8988T (cell line): ENCODE measurements at places on chromosomes 16 and 17.

DNA sequence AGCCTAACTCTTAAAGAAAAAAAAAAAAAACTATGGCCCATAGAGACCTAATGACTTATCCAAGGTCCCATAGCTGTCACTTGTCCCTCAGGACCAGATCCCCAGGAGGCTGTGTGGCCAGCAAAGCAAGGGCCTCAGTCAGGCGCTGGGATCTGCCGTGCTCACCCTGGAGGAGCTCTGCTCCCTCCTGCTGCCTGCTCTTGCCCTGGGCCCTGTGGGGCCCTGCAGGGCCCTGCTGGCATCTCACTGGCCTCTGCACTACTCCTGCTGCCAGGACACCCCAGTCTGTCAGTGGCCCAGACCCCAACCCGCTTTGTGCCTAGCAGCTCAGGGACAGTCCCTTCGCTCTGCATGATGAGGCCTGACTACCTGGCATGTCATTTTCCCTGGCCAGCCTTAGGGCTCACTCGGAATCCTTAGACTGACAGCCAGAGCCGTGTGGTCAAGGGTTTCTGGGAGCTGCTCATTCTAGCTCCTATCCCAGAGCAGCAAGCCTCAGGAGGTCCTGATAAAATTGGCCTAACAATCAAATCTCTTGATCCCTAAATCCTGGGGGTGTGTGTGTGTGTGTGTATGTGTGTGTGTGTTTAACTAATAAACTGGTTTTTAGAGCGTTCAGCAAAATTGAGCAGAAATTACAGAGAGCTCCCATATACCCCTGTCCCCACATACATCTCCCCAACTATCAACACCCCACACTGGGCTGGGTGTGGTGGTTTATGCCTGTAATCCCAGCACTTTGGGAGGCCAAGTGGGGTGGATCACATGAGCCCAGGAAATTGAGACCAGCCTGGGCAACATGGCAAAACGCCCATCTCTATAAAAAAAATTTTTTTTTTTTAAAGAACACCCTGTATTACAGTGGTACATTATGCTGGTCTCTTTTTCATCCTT lies 21.7 kb downstream of the KATNIP start:
- no peak for DNase-seq

GRCh38 chr17:65556910-65557348 lies 4.5 kb downstream of the AXIN2 start:
- no peak for DNase-seq

DNA sequence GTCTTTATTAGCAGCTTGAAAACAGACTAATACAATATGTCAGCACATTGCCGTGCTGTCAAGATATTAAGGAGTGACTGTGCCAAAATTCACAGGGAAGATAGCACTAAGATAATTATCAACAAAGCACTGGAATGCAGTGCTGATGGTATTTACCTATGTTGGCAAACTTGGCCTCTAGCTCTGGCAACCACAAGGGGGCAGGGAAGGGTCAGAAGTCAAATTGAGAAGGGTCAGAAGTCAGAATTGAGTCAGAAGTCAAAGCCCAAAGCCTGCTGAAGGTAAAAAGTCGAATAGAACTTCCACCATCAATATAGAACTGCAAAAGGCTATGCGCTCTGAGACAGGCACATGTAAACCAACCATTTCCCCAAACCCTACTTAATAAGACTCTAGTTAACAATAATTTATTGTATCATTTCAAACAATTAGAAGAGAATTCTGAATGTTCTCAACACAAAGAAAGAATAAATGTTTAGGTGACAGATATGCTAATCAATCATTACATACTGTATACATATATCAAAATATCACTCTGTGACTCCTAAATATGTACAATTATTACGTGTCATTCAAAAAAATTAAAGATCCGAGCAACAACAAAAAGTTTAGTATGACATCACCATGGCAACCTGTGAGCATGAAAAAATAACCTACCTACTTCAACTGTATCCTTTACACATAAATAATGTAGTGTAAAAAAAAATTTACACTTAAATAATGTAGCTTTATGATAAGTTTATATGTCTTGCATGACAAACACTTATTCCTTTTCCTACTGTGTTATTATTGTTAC lies 916.1 kb downstream of the KCNJ2 start:
- no peak for DNase-seq

- DNase-seq, result no peak
Observed at GRCh38 chr17:42784811-42785592, 4.6 kb downstream of the WNK4 start.

GRCh38 chr16:74052016-74052415 lies 244.6 kb upstream of the PSMD7 start:
- DNase-seq, result no peak

- DNase-seq, result no peak
Observed at GRCh38 chr17:67050066-67050465, 5.7 kb downstream of the CACNG1 start.

GRCh38 chr16:81498351-81498750 lies 53.7 kb downstream of the CMIP start:
- no peak for DNase-seq

- DNase-seq, result no peak
Observed at GRCh38 chr17:66002812-66003211, 189.1 kb downstream of the CEP112 start.

DNA sequence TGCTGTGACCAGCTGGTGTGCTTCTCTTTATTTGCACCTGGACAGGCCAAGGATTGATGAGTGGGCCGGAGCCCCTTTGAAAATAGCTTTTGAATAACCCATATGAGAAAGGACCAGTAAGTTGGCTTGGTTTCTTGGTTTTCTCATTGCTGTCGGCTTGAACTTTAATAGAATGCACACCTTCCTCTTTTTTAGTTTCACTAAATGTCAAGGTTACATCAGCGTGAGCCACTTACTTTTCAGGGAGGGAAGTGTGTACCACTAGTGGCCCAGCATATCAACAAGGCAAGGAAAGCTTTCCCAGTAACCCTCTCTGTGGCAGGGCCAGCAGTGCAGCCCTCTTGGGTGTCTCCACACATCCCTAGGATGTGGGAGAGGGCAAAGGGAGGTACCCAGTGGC lies 433.3 kb downstream of the CA10 start:
- DNase-seq, result no peak
